ENCODE measurements at places on chromosomes 4 and X. TPM values are rescaled to one million over a fixed set of nuclear protein-coding genes. Genes with fewer than 3 reads are reported as not detected.

The SPANXB1 gene
- not detected for total RNA-seq

The MAP3K15 gene
- not detected for total RNA-seq

The UGT2B17 gene
- total RNA-seq: not detected

The DKK2 gene
- total RNA-seq: 179 TPM

The TMEM31 gene
- not detected for total RNA-seq

The GPR34 gene
- 44.5 TPM for total RNA-seq

The GABRB1 gene
- total RNA-seq: not detected

The CDKL5 gene
- total RNA-seq: 5.8 TPM

The CACNA1F gene
- not detected for total RNA-seq

The CHRDL1 gene
- 10.1 TPM for total RNA-seq

The F11 gene
- not detected for total RNA-seq

The GABRQ gene
- total RNA-seq: 0.96 TPM

The SPANXN4 gene
- not detected for total RNA-seq

The TECRL gene
- total RNA-seq: 14.9 TPM

The CT83 gene
- not detected for total RNA-seq

The TMEM144 gene
- 25.5 TPM for total RNA-seq

The GAGE13 gene
- total RNA-seq: not detected

The ACSL1 gene
- 154 TPM for total RNA-seq

The CT55 gene
- total RNA-seq: 6.5 TPM

The KANTR gene
- 12.8 TPM for total RNA-seq

The APLN gene
- 1.2 TPM for total RNA-seq

The PLAC8 gene
- total RNA-seq: 0.72 TPM

The SHROOM4 gene
- 7.0 TPM for total RNA-seq

The CCNA2 gene
- total RNA-seq: 5.5 TPM

The EDA2R gene
- total RNA-seq: 0.48 TPM

The FRAS1 gene
- total RNA-seq: 47.7 TPM
